ENCODE measurements at places on chromosomes 3 and 15.

GRCh38 chr3:143210141-143210540, 90.6 kb downstream of the CHST2 start:
- no peak for DNase-seq

DNA sequence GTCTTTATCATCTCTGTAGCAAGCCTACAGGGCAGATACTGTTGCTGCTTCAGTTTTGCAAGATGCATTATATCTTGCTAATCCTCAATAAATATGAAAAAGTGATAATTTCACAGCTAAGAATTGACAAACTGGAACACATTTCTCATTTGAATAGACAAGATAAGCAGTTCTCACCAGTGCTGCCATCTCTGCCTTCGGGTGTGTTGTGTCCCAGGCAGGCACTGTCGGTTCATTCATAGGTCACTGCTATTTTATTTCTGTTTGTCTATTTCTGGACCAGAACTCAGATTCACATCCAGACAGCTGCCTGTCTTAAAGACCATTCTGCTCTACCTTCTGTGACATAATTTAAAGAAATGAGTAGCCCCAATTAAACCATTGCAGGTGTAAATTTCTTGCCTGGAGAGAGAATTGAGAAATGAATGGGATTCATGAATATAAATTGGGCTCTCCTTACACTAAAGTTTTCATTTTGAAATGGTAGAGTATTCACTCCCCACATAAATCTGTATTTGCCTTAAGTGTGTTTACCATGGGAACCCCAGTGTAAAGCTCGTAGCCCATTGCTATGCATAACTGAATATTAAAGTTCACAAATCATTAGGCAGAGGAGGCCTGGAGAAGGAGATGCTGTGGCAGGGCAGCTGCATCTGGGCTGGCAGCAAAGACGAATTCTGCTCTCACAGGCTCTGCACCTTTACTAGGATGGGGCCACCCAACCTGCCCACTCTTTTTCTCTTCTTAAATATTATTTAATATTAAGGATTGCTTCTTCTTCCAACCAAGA, 149.9 kb downstream of the ARPP21 start:
- DNase-seq, result no peak

DNA sequence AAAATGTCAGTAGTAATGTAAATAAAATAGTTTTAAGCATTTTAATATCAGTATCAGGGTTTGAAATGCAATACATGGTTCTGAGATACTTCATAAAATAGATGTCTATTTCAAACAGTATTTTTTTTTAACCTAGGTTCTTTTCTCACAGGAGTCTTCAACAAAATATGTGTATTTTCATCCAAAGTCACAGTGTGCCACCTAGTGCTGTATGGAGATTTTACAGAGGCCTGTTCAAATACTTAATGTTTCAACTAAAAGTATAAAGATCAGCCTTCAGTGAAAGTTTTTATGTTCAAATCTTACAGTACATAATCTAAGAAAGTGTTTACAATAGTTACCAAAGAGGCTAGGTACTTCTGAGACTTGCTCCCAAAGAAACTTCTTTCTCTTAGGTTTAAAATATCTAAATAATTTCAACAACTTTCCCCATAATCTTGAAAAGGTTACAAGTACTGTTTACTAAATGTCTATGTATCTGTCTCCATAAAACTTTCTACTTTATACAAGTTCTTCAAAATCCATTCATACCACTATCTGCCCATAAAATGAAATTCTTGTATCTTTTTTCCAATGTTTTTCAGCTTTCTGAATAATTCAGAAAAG, 38.3 kb downstream of the SCAPER start:
- no peak for DNase-seq

DNA sequence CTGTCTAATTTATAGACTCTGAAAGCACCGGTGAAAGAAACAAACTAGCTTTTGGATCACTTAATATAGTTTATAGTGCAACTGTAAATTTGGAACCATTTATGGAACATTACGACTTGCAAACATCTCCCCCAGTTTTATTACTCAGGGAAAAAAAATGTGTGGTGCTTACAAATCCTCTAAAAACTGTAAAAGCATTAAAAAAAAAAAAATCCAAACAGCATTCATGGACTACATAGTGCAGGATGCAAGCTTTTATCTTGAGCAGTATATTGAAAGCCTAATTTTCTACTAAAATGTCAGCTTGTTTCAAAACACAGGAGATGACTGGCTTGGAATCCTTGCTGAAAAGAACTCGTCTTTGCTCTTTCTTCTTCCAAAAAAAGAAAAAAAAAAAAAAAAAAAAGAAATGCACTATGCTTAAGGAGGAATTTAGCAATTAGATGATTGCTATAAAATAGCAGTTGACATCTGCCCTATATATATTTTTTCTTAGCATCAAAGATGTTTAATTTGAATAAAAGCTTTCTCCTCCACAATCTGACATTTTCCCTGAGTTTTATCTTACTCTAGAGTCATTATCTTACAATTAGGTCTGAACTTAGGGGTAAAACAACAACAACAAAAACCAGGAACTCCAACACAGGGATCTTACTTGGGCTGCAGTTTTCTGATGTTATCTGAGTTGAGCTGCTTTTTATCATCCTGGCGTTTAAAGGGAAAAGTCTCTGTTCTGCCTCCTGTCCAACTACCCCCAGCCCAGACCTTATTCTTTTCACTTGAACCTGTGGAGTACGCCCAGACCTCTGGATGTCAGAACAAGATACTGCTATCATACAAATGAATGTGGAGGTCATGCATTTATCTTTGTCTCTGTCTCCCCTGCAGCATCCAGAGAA, 62.6 kb upstream of the PDZRN3 start:
- DNase-seq, result no peak

DNA sequence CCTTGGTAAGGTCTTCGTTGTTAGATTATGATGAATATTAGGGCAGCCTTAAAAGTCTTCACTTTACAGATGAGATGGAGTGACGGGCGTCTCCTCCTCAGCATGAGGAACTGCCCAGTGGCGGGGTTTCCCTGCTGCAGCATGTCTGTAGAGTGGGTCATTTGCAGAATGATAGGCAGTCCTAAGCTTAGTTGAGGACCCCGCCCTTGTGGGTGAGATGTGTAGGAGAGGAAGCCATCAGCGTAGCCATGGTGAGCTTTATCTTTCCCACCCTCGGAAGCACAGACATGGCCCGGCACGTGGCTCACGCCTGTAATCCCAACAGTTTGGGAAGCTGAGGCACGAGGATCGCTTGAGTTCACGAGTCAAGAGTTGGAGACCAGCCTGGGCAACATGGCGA, 877 bp downstream of the NIT2 start:
- DNase-seq, result no peak

GRCh38 chr3:72255791-72256559, 471.0 kb upstream of the PROK2 start:
- DNase-seq, result no peak

- DNase-seq, result no peak
These were observed 61.3 kb downstream of the UACA start for GRCh38 chr15:70701891-70702568.

GRCh38 chr15:40388941-40389823, 6.7 kb downstream of the KNSTRN start:
- DNase-seq, result no peak

DNA sequence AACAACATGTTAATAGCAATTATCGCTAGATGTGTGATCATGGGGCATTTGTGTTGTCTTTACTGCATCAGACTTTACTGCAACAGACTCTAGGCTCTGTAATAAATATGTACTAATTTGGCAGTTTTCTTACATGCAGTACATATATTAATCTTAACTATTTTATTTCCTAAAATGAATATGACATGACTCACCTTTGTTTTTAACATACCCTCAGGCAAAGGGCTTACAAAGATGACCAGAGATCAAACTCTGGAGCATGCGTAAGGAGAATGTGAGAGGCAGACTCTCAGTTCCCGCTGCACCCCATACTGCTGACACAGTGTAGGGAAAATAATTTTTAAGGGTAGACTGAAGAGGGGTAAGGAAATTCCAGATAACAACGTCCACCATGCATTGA, 7.2 kb upstream of the FAM174B start:
- no peak for DNase-seq

GRCh38 chr3:34382859-34383258, 584.4 kb downstream of the PDCD6IP start:
- DNase-seq, result no peak

DNA sequence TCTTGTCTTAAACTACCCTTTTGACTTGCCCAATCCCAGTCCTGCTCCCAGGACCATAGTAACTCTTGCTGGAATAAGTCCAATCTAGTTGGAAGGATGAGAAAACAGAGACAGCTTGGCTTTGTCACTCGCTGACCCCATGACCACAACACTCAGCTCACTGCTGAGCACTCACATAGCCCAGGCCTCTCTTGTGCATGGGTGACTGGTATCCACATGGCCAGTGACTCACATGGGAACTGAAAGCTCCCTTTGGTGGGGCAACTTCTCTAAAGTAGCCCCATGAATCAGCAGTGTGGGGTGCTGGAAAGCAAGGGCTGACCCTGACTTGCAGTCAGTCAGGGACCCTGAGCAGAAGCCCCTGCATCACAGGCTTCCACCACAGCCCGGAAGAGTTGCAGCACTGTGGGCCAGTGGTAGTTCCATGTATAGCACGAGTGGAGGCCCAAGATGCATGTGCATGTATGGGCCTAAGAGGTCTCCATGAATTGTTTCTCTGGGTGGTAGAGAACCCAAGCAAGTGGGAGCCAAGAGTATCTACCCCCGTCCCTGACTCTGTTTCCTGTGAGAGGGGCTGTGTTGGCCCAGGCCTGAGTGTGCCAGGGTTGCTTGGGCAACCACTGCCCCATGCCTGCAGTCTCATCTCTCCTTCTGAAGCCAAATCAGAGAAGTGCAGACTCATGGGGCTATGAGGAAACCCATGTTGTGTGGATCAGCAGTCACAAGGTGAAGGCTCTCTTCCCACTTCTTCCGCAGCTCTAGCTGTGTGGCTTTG, 62.1 kb upstream of the XCR1 start:
- no peak for DNase-seq

DNA sequence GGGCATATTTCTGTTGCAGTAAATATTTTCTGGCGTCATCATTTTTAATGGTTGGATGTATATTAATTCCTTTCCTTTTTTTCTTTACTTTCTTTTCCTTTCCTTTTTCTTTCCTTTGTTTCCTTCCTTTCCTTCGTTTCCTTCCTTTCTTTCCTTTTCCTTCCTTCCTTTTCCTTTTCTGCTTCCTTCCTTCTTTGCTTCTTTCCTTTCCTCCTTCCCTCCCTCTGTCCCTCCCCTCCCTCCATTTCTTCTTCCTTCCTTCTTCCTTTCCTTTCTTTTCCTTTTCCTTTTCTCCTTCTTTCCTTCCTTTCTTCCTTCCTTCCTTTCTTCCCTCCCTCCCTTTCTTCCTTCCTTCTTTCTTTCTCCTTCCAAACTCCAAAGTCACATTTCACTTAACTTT, 54.9 kb upstream of the LYSMD4 start:
- no peak for DNase-seq

DNA sequence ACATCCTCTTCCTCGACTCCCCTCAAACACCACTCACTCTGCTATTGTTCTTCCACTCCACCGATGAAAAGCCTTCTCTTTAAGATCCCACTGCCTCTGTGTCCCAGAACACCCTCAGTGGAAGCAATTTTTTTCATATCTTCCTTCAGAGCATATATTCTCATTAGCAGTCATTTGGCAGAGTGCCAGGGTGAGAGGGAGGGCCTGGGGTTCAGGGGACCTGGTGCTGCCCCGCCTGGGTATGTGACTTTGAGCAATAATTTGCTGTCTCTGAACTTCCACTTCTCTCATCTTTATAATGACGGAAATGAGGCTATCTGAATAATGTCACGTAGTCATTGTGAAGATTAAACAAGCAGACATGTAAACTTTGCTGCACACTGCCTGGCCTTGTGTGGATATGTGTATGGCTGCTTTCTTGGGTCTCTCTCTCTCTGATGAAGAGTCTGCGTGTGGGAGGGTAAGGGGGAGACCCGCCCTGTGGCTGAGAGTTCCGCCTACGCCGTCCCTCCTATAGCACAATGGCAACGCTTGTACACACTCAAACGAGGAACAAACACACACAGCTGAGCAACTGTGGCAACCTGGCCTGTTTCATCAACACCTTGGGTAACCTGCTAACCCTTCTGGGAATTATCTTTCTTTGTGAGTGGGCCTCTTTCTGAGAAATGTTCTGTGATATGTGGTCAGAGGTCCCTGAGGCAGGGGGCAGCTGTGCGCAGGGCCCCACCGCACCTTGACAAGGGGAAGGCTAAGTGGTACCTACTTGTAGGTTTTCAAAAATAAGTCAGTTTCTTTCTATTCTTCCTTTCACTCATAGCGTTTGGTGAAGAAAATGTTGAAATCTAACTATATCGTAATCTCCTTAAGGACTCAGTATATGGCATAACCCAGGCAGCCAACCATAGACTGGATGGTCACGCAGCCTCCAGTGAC, 369.8 kb downstream of the SV2B start:
- peak; percentile 12 for DNase-seq

- DNase-seq, result no peak
These were observed 137.6 kb downstream of the SMAD6 start for GRCh38 chr15:66839506-66840112.

GRCh38 chr3:51333021-51333420, 52.1 kb upstream of the MANF start:
- DNase-seq, result no peak

DNA sequence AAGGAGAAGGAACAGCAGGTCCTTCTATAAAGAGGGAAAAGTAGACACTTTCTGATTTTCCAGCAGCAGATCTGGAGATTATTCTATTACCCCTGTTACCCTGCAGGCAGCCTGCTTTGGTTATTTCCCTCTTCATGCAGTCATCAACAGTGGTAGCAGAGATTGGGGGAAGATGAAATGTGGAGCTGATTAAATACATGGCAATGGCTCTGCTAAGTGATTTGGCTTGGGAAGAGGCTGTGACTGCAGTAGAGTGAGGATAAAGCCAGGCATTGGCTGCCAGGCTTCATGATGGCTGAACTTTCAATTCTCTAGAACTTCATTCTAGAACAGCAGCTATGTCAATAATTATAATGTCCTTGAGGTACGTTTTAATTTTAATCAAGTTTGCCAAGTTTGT, 29.1 kb downstream of the PTX3 start:
- no peak for DNase-seq

DNA sequence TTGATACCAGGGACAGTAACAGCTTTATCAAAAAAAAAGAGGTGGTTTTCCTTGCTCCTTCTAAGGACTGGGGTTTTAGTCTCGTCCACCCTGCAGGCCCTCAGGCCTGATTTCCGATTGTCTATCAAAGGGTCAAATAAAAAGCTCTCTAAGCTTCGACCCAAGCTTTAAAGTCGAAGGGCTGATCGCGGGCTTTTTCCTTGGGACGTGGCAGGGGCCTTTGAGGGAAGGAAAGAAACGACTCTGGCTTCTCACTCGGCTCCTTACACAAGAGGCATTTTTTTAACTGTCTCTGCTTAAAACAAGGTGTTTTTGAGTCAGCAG, 354 bp upstream of the KLHL24 start:
- DNase-seq, result no peak

GRCh38 chr3:45760878-45761711, 35.2 kb downstream of the SLC6A20 start:
- DNase-seq, result no peak

- no peak for DNase-seq
These were observed 21.3 kb downstream of the PODXL2 start for GRCh38 chr3:127650236-127650635.

DNA sequence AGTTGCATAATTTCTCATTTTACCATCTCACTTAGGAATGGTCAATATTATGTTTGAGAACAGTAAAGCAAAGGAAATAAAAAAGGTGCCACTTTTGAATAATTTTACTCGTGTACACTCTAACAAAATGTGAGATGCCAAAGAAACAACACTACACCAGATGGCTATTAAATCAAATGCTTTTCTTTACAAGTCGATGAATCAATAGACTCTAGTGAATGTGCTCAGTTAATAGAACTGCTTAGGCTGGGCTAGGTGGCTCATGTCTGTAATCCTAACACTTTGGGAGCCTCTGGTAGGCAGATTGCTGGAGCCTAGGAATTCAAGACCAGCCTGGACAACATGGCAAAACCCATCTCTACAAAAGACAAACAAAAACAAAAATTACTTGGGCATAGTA, 87.9 kb downstream of the ZNF609 start:
- DNase-seq, result no peak
